ENCODE measurements at places on chromosomes 5 and 9. TPM values are rescaled to one million over a fixed set of nuclear protein-coding genes. Genes with fewer than 3 reads are reported as not detected.

DNA sequence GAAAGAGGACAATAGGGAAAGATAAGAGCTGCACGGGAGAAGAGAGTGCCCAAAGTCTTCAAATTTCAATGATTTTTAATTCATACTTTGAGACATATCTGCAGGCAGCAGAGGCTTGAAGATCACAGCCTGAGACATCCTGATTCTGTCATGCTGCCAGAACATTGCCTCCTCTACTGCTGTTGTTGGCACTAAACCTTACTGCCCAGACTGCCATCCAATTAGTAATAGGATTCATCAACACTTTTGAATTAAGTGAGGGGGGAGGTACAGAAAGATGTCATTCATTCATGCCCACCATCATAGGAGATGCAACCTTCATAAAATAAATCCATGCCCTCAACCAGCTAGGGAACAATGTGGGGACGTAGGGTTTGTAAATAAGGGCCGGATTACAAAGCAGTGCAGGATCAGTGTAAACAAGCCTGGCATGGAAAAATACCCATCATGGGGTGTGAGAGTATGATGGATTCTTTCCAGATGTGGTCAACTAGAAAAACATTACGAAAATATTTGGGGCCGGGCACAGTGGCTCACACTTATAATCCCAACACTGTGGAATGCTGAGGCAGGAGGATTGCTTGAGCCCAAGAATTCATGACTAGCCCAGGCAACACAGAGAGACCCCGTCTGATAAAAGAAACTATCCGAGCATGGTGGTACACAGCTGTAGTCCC, 122.1 kb upstream of the DAPK1 start:
- no peak overlapping the region for H3K4me3 ChIP-seq
- no peaks in the 10 kb centered on the region for H3K36me3 ChIP-seq
- DNase-seq: no peak

DNA sequence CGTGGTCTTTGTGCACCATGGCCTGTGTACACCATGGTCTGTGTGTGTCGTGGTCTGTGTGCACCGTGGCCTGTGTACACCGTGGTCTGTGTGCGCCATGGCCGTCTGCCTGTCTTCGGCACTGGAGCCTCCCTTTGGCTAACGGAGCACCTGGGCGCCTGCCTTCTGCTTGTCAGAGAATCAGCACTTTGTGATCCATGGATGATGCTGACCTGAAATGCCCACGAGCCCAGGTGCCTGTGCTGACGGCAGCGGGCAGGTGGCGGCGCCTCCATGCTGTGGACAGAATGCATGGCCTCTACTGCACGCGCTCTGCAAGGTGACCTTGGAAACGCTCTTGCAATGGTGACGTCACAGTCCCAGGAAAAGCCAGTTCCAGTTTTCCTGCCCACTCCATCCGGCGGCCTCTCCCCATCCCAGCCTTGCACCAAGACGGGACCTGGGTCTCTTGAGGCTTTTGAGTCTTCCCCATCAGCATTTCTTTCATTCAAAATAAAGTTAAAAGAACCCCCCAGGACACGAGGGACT, 14.6 kb downstream of the LCN9 start:
- H3K27ac ChIP-seq: no peak overlapping the region
- H3K4me1 ChIP-seq: no peaks in the 10 kb centered on the region
- H3K4me3 ChIP-seq: no peak overlapping the region
- no peaks in the 10 kb centered on the region for H3K27me3 ChIP-seq

GRCh38 chr5:102296178-102296817, at the start of gene SLCO4C1:
Gene SLCO4C1 (minus strand): TSS chr5:102296284. CDS start chr5:102296262, 22 bp downstream.
- H3K4me3 ChIP-seq: peak within 1 kb of the TSS; percentile 51
- peak; percentile 93 for DNase-seq
- H3K27me3 ChIP-seq: peaks cover 30% of the 10 kb centered on the region
- H3K36me3 ChIP-seq: no peaks in the 10 kb centered on the region

DNA sequence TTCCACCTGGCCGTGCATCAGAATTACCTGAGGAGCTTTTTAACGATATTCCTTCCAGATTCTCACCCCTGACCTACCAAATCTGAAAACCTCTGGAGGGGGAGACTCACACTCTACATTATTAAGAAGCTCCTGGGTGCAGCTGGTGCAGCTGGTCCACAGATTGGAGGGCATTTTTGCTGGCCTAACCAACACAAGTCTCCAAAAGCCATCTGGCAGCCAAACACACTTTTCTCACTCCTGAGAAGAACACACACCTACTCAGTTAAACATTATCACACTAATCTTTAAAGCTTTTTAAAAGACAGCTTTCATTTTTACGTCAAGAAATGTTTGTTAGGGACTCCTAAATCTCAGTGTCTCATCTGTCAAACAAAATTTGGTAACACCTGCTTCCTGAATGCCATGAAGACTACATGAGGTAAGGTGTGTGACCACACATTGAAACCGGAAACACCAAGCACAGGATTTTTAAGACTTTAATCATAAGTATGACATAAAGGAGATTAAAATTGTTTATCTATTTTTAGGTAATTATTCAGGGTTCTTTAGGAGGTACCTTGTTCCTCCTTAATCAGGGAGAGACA, 14.2 kb upstream of the PTPN3 start:
- H3K4me1 ChIP-seq: no peaks in the 10 kb centered on the region
- H3K4me3 ChIP-seq: no peak overlapping the region
- DNase-seq: no peak
- H3K36me3 ChIP-seq: no peaks in the 10 kb centered on the region

DNA sequence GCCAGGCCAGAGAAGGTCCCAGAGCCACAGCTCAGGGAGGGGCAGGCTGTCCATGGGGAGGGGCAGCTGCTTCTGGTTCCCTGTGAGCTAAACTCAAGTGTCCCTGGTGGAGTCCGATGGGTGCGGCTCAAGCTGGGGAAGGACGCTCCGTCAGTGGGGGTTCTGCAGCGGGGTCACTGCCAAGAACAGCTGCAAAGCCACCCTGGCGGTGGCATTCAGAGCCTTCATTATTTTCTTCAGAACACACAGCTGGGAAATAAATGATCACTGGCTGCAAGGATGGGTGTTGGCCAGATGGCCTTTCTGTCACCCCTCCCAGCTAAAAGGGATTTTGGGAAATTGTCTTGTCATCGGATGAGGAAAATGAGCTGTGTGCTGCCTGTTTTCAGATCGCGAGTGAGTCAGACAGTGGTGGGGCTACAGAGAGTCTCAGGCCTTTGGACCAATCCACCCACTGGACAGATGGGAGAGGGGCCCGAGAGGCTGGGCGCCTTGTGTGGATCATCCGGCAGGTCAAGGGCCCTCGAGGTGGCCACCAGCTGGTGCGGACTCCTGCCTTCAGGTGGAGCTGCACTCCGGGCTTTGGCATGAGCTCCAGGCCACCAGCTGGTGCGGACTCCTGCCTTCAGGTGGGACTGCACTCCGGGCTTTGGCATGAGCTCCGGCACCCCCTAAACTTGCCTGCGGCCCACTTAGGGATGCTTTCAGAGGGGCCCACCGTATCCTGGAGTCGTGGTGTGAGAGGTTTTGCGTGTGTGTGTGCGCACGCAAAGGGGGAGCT, 17.9 kb upstream of the GFPT2 start:
- no peak for DNase-seq
- no peak overlapping the region for H3K27ac ChIP-seq
- H3K27me3 ChIP-seq: no peaks in the 10 kb centered on the region

- no peak overlapping the region for H3K27ac ChIP-seq
- no peaks in the 10 kb centered on the region for H3K36me3 ChIP-seq
- H3K27me3 ChIP-seq: no peaks in the 10 kb centered on the region
- no peak overlapping the region for H3K4me3 ChIP-seq
- H3K4me1 ChIP-seq: no peaks in the 10 kb centered on the region
These were observed 1.3 kb upstream of the INIP start for GRCh38 chr9:112719241-112719691.

DNA sequence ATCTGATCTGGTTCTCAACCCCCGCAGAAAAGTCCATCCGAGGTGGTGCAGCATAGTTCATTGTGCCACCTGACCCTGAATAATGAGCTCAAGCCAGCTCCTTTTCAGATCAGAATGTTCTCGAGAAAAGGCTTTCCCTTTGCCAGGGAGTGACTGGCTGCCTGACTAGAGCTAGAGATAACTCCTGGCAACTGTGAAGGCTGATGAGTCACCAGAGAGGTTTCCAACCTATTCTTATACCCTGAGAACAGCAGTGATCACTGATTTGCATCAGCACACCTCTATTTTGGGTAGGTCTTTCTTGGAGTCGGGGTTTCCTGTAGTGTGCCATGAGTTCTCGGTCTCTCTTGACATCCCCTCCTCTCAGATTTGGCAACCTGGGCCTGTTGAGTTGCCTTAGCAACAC, 127.9 kb downstream of the PIK3R1 start:
- H3K36me3 ChIP-seq: no peaks in the 10 kb centered on the region
- H3K27me3 ChIP-seq: no peaks in the 10 kb centered on the region
- no peak overlapping the region for H3K27ac ChIP-seq
- H3K4me3 ChIP-seq: no peak overlapping the region
- peaks cover 5% of the 10 kb centered on the region for H3K4me1 ChIP-seq
- no peak for DNase-seq

DNA sequence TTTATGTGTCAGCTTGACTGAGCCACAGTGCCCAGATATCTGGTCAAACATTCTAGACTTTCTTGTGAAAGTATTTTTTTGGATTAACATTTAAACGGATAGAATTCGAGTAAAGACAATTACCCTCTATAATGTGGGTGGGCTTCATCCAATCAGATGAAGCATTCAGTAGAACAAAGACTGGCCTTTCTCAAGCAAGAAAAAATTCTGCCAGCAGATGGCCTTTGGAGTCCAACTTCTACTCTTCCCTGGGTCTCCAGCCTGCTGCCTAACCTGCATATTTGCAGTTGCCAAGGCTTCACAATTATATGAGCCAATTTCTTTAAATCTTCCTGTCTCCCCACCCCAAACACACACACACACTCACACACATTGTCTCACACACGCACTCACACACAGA, 86.4 kb downstream of the MED10 start:
- peak; percentile 69 for DNase-seq
- H3K4me1 ChIP-seq: no peaks in the 10 kb centered on the region
- H3K4me3 ChIP-seq: no peak overlapping the region
- no peak overlapping the region for H3K27ac ChIP-seq
- peaks cover 44% of the 10 kb centered on the region for H3K27me3 ChIP-seq

Gene STC2
- total RNA-seq: 25.3 TPM
